ENCODE measurements at places on chromosomes 11 and 22.
A peak's percentile ranks its signal among the peaks of the same experiment; 100 is the strongest.

GRCh38 chr11:123206791-123207434 is 11.9 kb upstream of the CLMP start:
- DNase-seq = no peak

GRCh38 chr22:50032109-50032871 is 19.7 kb upstream of the IL17REL start:
- no peak for DNase-seq

- no peak for DNase-seq
These were observed 76.9 kb downstream of the KCNJ1 start for GRCh38 chr11:128790196-128790595.

DNA sequence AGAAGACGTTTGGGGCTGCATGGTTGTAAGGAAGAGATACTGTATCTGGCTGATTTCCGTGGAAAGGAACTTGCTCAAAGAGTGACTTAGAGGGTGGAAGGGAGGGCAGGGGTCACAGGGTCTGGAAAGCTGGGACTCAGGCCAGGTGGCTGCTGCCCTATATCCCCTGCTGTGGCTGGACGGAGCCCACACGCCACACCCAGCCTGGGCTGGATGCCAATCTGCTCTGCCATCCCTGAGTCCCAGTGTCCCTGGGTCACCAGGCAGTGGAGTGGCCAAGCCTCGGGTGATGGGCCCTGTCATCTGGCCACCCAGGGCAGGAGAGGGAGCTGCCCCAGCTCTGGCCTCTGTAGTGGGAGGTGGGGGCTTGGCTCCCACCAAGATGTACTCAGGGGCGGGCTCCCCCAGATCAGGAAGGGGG is 26.5 kb upstream of the KRTAP5-7 start:
- no peak for DNase-seq

GRCh38 chr11:73972187-73972586 is 10.5 kb downstream of the UCP2 start:
- DNase-seq = no peak

- DNase-seq = no peak
These were observed 3.3 kb downstream of the PRR33 start for GRCh38 chr11:1888347-1888753.

DNA sequence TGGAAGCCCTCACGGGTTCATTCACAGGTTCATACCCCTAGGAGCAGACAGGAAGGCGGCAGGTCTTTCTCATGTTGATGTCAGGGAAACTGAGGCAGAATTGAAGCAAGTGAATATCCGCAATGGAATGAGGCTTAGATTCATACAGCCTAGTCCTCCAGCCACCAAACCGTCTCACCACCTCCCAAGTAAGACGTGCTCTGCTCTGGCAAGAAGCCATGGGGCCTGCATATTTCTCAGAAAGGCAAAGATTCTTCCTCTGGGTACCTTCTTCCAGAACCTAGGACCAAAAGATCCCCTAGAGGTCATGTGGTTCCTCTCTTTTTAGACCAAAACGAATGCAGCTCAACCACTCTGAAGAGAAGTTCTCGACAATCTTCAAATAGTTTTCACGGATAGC is 1.7 kb downstream of the AP1B1 start:
- no peak for DNase-seq

DNA sequence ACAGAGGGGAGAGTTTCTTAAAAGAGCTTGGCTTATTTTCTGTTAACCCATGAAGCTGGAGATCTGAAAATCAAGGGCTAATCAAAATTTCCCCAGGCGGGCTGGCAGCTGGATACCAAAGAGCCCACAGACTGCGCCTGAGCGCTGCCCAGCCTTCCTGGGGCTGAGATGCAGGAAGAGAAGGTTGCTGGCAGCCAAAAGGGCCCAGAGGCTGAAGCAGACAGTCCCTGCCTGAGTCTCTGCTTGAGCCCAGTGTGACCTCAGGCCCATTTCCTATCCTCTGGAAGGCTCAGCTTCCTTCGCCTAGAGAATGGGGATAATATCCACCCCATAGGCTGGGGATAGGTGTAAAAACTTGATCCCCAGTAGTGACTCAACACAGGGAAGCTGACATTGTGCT is 49.1 kb downstream of the ARRB1 start:
- DNase-seq = no peak

- DNase-seq = no peak
These were observed 156.2 kb downstream of the BRD1 start for GRCh38 chr22:49671331-49672013.

- no peak for DNase-seq
These were observed 215.3 kb upstream of the TBCEL start for GRCh38 chr11:120808616-120809050.

- no peak for DNase-seq
These were observed 16.4 kb downstream of the NRIP3 start for GRCh38 chr11:8987446-8987845.

GRCh38 chr22:20111045-20111688 is 4.7 kb upstream of the RANBP1 start:
- DNase-seq = peak; percentile 50

GRCh38 chr11:86889001-86889341 is 66.2 kb downstream of the FZD4 start:
- no peak for DNase-seq

DNA sequence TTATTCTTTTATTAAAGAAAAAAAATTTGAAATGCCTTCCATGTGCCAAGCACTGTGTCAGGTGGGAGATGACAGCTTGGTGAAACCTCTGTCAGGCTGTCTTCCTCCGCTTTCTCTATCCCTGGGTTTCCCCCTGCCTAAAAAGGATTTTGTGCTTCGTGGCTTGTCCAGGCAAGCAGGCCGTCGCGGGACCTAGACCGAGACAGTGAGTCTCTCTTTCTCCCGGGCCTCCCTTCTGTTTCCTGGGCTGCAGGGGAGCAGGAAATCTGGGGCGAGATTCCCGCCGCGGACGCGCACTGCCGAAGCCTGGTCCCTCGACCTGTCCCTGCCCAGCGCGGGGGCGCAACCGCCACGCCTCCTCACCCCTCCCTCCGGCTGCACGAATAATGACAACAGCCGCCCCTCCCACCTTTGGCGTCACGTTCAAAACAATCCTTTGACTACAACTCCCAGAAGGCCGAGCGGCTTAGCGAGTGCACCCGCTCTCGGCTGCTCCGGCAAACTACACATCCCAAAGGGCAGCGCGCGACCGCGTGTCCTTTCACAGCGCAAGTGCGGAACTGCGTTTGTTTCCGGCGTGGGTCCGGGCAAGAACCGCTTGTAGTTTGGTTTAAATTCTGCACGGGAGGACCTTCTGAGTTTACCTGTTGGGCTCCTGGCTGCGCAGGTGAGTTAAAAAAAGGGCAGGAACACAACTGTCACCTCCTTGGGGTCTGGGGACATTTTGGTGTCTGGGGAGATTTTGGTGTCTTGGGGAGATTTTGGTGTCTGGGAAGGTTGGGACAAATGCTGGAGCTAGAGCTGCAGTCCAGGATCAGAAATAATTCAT is at the start of gene CLP1:
TSS of gene CLP1 (plus strand) at position 569 of the 829 bp plus-strand sequence. CDS start 1,715 bp downstream, outside the sequence.
- DNase-seq = peak; percentile 95

GRCh38 chr11:65873318-65874156 is 937 bp upstream of the EFEMP2 start:
- DNase-seq = peak; percentile 91

- no peak for DNase-seq
These were observed 33.3 kb downstream of the ELF5 start for GRCh38 chr11:34480314-34480713.

DNA sequence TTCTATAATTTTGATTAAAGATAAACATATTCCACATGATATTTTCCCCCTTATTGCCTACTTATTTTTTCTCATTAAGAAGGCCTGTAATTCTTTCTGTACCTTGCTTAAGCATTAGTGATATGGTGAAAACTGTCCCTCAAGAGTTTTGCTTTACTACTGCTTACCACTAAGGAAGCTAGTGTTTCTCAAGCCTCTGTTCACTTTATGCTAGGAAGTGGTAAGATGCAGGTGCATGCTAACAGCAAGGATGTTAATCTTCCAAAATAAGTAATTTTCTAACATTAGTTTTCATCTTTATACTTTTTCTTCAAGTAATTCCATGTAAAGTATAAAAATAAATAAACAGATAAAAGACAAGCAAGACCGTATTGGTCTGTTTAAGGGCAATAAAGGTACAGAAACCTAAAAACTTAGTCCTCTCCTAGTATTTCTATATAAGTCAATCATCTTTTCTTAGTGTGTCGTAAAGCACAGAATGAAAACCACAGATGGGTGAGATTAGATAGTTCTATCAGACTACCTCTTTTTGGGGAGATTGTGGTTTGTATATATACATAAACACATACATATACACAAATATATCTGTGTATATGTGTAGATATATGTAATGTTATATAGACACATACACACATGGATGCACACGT is 731.0 kb upstream of the CNTN5 start:
- no peak for DNase-seq

DNA sequence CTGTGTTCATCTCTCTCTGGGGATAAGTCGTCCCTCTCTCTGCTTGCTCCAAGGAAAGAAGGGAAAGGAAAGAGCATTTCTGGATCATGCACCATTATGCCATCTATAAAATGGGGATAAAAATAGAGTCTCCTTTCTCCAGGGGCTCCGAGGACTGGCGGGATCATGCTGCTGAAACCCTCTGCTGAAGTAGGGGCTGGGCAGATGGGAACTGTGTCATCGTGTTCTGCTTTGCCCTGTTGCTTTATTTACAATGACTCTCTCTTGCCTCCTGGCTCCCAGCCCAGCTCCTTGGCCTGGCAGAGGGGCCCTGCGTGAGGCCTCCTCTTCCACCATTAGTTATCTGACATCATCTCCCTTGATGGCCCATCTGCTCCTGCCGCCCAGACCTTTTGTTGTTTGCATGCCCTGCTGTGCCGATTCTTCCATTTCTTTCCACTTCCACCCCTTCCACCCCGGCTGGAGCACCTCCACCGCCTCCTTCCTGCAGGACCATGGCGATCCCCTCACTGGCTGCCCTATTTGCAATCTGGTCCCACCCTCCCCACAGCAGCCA is 200.9 kb downstream of the MYO18B start:
- no peak for DNase-seq

GRCh38 chr11:101583251-101584128 is at the start of gene TRPC6:
TRPC6 (minus strand) TSS chr11:101584007; CDS start chr11:101583503, 504 bp downstream.
- no peak for DNase-seq

GRCh38 chr22:38948181-38948940 is 9.0 kb upstream of the APOBEC3A start:
- no peak for DNase-seq

- no peak for DNase-seq
These were observed 61.6 kb downstream of the SIK2 start for GRCh38 chr11:111663820-111664219.

DNA sequence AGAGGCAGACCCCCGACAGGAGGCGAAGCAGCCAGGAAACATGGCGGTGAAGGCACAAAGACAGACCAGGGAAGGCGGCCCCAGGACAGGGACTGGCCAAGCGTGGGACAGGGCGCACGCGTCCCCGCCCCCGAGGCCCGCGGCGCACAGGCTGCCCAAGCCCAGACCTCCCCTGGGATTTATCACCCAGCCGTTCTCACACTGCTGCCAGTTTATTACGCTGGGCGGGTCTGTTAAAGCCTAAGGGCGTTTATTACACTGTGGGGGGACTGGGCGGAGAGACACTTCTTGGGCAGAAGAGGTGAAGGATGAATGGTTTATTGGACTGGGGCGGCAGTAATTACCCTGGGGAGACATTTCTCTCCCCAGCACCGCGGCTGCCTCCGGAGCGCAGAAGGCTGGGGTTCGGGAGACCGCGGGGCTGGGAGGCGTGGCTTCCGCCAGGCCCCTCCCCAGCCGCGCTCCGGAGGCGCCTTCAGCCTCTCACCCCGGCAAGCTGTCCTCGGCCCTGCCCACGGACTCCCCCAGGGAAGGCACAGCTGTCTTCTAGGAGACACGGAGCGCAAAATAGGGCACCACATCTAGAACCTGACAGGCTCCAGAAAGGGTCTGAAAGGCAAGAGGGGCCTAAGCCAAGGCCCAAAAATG is 47.1 kb downstream of the SLC22A12 start:
- DNase-seq = no peak

DNA sequence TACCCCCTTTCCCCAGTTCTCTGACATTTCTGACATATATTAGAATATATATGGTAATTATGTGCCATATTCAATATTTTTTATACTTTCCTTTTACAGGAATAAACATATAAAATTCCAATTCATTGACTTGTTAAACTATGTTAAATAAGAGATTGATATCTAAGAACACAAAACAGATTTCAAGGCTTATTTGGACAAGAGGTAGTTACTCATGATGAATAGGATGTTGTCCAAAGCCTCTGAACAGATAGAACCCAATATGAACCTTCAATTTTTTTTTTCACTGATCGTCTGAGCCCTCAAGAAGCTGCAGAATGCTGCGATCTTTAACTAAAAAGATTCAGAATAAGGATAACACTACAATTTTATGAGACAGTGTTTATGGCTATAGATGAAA is 340.3 kb downstream of the LUZP2 start:
- no peak for DNase-seq

- no peak for DNase-seq
These were observed 241.6 kb upstream of the CADM1 start for GRCh38 chr11:115745610-115746512.

GRCh38 chr11:129273944-129274711 is 82.0 kb upstream of the ARHGAP32 start:
- DNase-seq = no peak

- DNase-seq = no peak
These were observed 26.8 kb downstream of the TPCN2 start for GRCh38 chr11:69075421-69076128.

- no peak for DNase-seq
These were observed 37.5 kb downstream of the FAM227A start for GRCh38 chr22:38618682-38619081.

DNA sequence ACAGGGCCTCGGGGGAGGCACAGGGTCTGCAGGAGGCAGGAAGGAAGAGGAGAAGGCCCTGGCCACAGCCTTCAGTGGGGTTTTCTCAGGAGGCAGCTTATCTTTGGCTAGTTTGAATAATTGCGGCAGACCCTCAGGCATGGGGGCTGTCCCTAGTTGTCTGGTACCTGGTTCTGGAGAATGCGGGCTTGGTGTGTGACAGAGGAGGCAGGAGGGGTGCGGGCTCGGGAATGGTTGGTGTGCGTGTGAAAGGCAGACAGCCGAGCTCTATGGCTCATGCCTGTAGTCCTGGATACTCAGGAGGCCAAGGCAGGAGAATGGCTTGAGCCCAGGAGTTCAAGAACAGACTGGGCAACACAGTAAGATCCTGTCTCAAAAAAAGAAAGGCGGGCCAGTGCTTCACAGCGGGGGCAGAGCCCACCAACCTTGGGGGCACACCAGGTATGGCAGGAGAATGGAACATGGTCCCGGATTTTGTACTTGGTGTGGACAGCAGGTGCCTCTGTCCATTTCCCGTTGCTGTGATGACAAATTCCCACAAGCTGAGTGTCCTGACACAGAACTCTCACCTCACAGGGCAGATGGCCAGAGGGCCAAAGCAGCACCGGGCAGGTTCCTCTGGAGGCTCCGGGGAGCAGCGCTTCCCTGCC is 640.6 kb downstream of the TBC1D22A start:
- no peak for DNase-seq

Measured in hematopoietic multipotent progenitor cell (in vitro differentiated cells).